Cardiac atrium fibroblast (primary cell): ENCODE measurements at places on chromosomes 2 and 18. TPM values are rescaled to one million over a fixed set of nuclear protein-coding genes. Genes with fewer than 3 reads are reported as not detected.

Gene HOXD4
- total RNA-seq, result not detected in 2 replicates

Gene PDK1
- 34.7 and 48.4 TPM in 2 replicates for total RNA-seq

Gene CCDC85A
- total RNA-seq, result under 0.01 and 0.36 TPM in 2 replicates

Gene HNRNPA3
- total RNA-seq, result 17.9 and 22.8 TPM in 2 replicates

Gene REG1B
- total RNA-seq, result not detected in 2 replicates

Gene NEU2
- total RNA-seq, result not detected in 2 replicates

Gene DOK6
- total RNA-seq, result 0.72 and 3.1 TPM in 2 replicates

Gene SLC23A3
- 0.16 TPM in 1 of 2 replicates, not detected in the other for total RNA-seq

Gene GPN1
- 21.3 and 21.9 TPM in 2 replicates for total RNA-seq

Gene C2orf78
- not detected in 2 replicates for total RNA-seq

Gene ALPP
- total RNA-seq, result not detected in 2 replicates

Gene CRYGC
- not detected in 2 replicates for total RNA-seq

Gene UGT1A10
- total RNA-seq, result not detected in 2 replicates

Gene YPEL5
- 58.8 and 67.9 TPM in 2 replicates for total RNA-seq

Gene ACTR1B
- 45.0 and 51.2 TPM in 2 replicates for total RNA-seq
